ENCODE measurements at places on chromosomes 7 and 10.

GRCh38 chr7:134589491-134589941 is 40.6 kb downstream of the AKR1B15 start:
- no peak for DNase-seq

- DNase-seq, result no peak
These were observed 22.4 kb downstream of the GRM8 start for GRCh38 chr7:127230192-127230925.

- no peak for DNase-seq
These were observed 230.6 kb downstream of the REEP3 start for GRCh38 chr10:63751836-63752235.

- DNase-seq, result no peak
These were observed 798.7 kb downstream of the IPMK start for GRCh38 chr10:57468894-57469432.

DNA sequence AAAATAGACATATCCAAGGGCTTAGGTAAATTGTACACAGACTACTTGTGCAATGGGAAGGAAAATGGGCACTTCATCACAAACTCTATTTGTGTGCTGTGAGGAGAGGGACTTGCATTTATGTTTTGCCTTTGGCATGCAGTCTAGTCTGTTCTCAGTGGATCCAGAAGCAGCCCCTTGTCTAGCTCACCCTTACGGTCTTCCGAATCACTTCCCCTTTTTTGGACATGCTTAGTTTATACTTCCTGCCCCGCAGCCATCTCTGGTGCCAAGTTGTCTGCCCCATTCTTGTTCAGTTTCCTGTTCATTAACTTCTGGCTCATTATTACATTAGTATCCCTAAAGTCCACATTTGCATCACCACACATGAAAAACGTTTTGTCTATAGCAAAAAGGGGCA is 161.6 kb downstream of the NRCAM start:
- DNase-seq, result no peak

GRCh38 chr7:95454438-95455045 is 19.7 kb upstream of the PON2 start:
- DNase-seq, result no peak

DNA sequence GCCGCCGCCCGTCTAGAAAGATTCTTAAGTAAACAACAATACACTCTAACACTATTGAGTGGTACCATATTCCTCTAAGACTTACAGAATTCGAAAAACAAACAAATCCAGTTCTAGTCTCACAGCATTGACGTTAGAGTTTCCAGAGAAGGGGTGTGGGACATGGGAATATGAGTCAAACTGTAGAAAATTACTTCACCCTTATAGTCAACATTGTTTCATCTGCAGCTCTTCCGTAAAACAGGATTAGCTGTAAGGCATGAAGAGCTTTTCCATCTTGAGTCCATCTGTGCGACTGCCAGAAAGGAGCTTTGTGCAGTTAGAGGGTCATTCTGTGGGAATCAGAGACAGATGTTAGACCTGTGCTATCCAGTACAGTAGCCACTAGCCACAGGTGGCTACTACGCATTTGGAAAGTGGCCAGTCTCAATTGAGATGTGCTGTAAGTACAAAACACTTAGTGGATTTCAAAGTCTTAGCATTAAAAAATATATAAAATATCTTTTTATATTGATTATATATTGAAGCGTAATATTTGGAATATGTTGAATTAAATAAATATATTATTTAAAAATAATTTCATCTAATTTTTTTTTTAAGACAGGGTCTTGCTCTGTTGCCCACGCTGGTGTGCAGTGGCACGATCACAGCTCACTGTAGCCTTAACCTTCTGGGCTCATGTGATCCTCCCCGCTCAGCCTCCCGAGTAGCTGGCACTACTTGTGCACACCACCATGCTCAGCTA is 79.8 kb upstream of the MPP7 start:
- DNase-seq, result peak; percentile 73

GRCh38 chr7:21944616-21945453 is 864 bp downstream of the CDCA7L start:
- DNase-seq, result no peak

GRCh38 chr10:73744664-73744975 is 448 bp downstream of the SEC24C start:
- DNase-seq, result no peak

DNA sequence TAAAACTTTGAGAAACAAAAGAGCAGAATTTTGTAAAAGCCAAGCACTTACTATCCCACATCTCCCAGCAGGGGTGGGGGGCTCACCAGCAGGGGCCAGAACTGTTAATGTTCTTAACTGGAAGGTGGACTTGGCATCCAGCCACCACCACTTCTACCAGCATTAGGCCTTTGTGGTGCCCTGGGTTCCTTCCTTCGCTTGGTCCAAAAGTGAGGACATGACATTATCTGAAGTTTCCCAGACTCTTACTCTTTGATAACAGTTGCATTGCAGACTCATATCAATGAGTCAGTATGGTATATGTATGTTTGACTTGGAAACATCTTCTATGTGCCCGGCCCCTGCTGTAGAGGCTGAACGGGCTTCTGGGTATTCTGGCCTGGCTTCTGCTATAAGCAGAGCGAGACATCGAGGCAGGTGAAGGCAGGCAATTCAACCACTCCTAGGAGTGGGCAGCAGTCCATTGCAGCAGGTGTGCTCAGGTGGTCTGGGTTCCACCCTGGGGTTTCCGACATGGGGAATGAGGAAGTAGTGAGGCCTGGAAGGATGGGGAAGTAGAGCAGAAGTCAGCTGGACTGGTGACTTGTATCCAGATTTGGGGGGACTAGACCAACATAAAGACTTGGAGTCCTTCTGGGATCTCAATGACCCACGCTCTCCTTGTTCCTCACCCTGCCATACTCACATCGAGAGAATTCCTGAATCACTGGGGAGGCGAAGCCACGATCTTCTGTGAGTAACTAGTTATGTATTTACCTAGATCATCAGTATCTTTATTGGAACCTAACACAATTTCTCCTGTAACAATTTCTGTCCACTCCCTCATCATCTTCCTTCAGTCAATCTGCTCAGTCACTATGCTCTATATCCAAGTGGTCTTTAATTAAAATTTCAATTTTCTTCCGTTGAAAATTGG is 4.1 kb downstream of the ZNF777 start:
- no peak for DNase-seq

GRCh38 chr7:107035446-107035845 is 9.1 kb upstream of the PRKAR2B start:
- peak; percentile 73 for DNase-seq

DNA sequence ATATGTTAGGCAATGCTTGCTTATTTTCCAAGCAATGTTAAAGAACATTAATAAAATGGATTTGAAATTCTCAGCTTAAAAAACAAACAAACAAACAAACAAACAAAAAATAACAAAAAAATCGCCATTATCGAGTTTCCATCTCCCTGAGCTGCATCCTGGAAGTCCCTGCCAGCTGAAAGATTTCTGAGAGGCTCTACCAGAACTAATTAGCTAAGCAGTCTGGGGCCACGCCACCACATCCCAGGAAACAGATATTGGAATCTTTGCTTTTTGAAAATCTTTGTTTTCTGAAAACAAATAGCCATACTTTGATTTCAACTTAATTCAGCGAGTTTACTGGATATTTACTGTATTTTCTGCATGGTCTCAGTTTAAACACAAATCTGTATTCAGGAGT is 143.6 kb downstream of the LSMEM1 start:
- DNase-seq, result no peak

DNA sequence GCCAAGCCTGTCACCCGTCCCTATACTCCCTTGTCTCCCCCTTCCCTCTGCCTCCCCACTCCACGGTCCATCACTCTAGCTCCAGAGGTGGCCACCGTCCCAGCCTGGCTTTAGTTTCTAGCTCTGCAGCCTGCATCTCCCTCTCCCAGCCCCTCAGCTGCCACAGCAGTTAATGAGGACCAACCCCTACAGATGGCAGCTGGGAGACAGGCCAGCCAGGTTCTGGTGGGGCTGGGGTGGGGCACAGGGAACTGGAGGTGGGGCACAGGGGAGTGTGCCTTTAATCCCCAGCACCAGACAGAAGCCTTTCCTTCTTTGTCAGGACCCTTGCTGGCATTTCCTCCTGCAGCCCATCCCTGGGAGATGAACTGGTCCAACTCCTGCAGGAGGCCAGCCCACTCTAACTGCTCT is 21.1 kb downstream of the UNC5B start:
- DNase-seq, result no peak

Data from BJ (cell line).